ENCODE measurements at places on chromosomes 16 and 17.

DNA sequence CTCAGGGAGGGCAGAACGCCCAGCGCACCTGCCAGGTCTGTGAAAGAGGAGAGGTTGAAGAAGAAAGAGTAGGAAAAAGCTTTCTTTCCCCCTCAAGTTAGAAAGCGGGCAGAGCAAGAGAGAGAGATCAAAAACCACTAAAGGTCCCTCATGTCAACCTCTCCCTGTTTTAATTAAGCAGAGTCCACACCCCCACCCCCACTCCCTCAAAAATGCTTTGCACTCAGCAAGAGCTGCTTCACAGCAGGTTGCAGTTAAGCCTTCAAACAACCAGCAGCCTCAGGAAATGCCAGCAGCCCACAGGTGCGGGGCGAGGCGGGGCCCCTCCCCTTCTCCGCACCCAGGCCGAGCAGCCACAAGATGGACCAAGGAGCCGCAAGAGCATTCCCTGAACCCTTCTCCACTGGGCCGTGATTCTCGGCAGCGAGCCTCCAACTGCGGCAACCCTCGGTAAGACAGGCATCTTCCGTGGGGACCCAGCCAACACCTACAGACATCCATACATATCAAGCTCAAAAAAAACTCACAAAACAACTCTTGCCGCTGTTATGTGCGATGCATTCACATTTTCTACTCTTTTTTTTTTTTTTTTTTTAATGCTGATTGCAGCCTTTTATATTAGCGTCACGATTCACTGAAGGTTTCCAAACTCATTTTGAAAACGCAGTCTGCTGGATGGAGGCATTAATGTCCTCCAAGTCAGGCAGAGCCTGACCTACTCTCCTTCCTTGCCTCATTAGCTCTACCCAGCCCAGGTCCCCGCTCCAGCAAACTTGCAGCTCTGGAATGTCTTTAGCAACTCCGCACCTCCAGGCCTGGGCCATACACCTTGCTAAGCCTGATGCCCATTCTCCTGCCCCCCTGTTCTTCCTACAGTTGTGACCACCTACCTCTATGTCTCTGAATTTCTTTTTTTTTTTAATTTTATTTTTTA is 66.1 kb downstream of the AXIN2 start:
- DNase-seq = no peak

GRCh38 chr17:79028496-79029326 is 4.7 kb downstream of the C1QTNF1 start:
- DNase-seq = no peak

DNA sequence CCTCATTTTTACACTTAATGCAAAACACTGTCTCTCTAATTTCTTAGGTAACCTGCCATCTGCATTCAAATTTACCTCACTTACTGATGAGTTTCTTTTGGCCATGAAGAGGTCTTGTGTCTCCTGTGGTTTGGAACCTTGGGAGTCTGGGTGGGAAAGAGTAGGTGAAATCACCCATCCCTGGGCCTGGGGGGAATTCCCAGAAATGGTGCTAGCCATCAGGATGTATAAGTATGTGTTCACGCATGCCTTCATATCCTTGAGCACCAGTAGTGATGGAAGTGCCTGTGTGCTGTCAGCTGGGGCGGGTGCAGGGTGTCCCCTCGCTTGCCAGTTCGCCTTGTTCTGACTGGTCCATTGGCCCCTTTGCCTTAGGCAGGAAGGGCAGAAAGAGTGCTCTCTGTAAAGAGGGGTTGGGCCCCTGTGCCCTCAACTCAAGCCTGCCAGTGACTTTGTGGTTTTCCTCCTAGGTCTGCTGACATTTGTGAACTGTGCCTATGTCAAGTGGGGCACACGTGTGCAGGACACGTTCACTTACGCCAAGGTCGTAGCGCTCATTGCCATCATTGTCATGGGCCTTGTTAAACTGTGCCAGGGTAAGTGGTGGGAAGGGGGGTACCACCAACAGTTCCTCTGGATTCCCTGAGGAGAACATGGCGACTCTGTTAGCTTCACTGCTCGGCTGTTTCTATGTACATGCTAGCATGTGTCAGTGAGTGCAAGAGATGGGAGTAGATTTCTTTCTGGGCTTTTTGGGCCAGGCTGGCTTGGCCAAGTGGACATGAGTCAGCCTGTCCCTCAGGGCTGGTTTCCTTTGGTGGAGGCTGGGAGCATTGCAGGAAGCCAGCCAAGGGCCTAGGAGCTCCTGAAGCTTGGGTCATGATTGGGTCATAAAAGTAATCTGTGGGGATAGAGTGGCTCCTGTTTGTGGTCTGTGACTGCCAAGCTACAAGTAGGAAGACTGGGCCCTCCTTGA is 23.2 kb downstream of the SLC7A6OS start:
- DNase-seq = peak; percentile 88

- DNase-seq = no peak
Observed at GRCh38 chr17:47725446-47726111, 7.5 kb upstream of the TBX21 start.

DNA sequence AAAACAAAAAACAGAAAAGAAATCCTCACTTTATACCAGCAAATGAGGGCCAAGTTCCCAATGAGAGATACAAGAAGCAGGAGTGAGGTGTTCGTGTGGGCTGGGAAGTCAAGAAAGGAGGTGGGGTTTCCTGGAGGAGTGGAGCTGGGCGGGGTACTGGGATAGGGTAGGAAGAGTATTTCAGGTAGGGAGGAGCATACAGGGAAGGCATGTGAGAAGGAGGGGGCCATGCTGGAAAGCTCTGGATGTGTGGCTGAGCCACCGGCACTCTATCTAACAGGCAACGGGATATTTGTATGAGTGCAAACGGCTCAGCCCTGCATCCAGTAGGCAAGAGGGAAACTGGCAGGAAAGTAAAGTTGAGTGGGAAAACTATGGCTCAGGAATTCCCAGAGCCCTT is 4.2 kb downstream of the OR3A2 start:
- no peak for DNase-seq

GRCh38 chr16:56300242-56300623 is 108.9 kb downstream of the GNAO1 start:
- no peak for DNase-seq

DNA sequence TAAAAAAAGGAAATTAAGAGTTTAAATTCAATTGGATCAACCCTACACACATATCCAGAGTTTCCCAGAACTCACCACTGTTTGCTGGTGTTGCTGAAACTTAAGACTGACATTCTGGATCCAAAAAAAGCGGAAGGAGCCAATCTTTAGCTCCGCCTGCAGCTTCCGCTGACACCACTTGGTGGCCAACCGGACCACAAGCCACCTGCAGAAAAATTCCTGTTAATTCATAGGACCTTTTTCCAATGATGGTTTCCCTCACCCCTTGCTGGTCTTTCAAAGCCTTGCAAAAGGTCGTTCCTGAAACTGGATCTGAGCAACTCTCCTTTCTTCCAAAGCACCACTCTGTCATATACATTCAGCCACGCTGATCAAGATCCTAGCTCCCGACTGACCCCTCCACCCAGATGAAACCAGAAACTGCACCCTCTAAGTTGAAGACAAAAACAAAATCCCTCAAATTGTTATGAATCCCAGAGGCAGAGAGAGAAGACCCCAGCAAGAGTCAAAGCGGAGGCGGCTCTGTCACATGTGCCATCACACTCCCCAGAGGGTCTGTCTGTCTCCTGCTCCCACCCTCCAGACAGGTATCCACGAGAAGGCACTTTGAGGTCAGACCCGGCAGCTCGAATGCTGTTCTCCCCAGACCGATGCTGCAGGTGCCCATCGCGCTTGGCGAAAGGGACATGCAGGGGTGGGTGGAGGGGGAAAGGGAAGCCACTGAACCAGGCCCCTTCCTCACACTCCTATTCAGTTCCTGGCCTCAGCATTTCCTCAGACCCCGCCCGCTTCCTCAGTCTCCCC is 773 bp downstream of the BLTP2 start:
- no peak for DNase-seq

DNA sequence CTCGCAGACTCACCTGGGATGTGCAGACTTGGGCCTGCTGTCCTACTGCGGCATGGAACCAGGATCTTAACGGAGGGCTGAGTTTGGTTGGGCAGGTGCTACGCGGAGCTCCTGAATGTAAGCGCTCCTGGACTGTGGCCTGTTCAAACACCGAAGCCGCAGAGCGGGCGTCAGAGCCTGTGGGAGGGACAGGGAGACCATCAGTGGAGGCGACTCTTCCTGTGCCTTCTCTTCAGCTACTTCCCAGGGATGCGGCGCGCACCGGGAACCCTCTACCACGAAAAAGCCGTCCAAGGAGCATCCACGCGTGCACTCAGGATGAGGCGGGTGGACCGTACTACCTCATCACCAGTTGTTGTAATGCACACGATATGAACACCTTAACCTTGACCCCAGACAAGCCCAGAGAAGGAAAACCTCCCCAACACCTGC is 2.0 kb downstream of the USP36 start:
- DNase-seq = no peak

- DNase-seq = no peak
Observed at GRCh38 chr17:6435968-6436367, 1.0 kb upstream of the AIPL1 start.

GRCh38 chr16:8905795-8906591 is 23.8 kb downstream of the LITAFD start:
- no peak for DNase-seq

DNA sequence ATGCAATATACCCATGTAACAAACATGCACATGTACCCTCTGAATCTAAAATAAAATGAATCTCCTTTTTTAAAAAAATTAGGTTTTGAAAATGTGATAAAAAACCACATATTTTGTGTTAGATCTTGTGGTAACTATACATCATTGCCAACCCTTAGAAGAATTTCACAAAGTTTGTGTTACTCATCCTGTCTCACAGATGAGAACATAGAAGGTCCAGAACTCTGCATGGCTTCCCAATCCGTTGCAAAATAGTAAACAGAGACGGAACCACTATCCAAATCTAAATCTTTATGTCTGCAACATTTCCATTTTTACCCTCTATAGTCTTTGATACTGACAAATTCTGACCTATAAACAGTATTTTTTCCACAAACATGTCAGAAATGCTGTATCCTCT is 759.9 kb downstream of the KCNJ2 start:
- DNase-seq = no peak

- DNase-seq = no peak
Observed at GRCh38 chr17:75849279-75849646, 5.1 kb upstream of the UNC13D start.

GRCh38 chr17:7242717-7243452 is 636 bp upstream of the GABARAP start:
- peak; percentile 79 for DNase-seq

- DNase-seq = no peak
Observed at GRCh38 chr16:20385844-20386832, 18.4 kb downstream of the PDILT start.

DNA sequence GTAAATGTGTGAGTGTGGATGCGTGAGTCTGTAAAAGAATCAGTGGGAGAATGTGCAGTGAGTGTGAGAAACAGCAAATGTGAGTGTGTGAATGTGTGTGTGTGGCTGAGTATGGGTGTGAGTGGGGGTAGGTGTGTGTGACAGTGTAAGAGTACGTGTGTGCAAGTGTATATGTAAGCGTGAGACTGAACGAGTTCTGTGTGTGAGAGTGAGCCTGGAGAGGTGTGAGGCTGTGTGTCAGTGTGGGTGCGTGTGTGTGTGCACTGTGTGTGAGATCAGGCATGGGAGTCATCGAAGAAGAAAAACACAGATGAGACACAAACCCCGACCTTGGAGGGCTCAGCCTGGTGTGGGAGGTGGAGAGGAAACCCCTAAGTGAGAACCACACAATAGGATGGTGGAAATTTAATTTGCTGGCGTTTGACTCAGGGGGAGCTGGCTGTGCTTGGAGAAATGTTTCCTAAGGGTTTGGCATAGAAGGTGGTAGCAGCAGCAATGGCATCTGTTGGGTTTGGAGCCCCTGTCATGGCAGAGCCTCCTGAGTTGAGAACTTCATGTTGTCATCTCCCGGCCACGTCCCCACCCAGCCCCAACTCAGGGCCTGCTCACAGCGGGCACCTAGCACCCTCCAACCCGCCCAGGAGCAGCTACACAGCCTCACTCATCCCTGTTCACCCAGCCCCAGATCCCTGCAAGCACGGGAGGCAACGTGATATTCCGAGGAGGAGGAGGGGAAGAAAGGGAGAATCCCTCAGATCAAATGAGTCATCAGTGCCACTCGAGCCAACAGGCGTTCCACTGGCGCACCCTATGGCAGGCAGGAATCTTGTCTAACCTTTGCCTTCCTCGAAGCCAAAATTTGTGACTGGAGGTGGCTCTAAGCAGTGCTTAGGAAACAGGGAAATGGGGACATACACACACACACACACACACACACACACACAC is 14.3 kb upstream of the NUBP1 start:
- DNase-seq = peak; percentile 15

DNA sequence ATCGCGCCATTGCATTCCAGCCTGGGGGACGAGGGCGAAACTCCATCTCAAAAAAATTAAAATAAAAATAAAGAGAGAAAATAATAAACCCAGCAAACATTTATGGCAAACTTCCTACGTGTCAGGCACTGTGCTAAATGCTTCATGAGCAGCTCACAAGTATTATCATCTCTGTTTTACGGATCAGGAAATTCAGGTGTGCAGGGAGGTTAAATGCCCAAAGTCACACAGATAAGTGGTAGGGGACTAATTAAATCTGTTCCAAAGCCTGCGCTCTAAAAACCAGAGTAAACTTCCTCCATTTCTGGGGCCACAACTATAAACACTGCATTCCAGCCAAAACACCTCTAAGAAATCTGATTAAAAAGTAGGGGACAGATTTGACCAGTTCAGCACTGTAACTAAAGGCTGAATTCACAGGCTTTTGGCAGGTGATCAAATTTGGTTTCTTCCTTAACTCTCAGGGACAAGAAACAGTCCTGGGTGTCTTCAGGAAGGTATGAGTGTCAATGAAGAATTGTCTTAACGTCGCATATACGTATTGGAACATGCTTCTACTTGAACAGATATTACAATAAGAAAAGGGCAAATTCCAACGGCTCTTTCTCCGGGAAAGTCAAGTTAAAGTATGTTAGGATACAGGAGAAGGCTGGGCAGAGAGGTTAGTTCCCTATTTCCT is 996 bp downstream of the STRADA start:
- DNase-seq = no peak

DNA sequence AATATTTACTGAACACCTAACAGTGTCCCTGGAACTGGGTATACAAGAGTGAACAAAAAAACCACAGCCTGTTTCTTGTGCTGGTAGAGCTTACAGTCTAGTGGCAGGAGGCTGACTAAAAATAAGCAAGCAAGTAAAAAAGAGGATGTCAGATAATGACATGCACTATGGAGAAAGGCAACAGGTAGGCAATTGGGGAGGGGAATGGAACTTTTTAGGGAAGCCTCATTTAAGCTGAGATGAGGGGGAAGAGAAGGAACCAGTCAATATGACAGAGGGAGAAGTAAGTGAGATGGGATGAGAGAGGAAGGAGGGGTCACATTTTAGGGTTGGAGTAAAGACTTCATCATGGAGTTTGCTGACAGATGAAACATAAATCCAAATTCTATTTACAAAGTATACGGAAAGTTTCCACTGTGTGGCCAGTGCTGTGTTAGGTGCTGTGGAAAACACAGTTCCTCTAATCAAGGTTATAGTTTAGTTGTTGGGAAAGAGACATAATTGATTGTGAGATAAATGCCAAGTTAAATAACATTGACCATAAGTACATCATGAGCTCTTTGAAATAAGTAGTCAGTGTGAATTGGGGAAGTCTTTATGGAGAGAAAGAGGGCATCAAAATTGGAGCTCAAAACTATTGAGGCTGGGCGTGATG is 251.4 kb downstream of the FTO start:
- DNase-seq = no peak
